Islet precursor cell (in vitro differentiated cells): ENCODE measurements at places on chromosomes 11 and 22.

DNA sequence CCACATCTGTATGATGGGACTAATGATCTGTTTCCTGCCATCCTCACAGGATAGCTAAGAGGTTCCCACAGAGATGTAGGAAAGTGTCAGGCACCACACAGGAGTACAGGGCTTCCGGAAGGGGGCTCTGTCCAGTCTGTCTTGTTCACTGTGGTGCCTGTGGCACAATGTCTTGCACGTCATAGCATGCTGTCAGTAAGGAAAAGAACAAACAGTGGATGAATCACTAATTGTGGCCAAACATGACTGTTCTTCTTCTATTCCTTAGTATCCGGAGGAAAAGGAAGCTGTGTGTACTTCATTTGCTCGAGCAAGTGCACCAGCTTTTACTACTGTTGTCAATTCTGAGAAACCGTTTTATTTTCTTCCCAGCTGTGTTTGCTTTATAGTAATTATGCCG is 73.4 kb upstream of the YWHAH start:
- DNase-seq, result no peak

- no peak for DNase-seq
These were observed 439.4 kb upstream of the ARHGAP42 start for GRCh38 chr11:100247704-100248103.

- DNase-seq, result no peak
These were observed 26.5 kb upstream of the SOX6 start for GRCh38 chr11:16382638-16383380.

GRCh38 chr22:38882972-38883622 is 11.1 kb upstream of the CBX6 start:
- DNase-seq, result no peak

DNA sequence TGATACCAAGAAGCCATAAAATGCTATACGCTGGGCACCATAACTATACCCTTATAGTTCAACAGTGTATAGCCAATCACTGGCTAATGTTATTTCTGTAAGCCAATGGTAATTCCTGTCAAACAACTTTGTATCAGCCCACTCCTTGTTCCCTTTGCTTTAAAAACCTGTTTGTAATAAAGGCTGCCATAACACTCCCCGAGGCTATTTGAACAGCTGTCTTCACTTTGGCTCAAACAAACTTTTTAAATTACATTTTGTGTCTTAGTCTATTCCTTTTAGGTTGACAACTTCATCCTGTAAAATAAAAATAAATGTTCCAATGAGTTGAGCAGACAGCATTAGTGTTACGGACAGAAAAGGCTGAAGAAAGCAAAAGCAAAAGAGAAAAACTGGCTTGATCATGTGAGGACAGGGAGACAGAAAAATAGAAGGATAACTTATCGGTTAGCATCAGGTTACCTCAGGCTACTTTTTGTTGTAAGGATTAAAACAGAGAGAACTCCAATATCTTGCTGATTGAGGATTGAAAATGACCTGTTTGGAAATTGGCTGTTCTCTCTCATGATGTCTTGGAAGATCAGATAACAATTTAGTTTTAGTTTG is 95.0 kb downstream of the AASDHPPT start:
- DNase-seq, result no peak

GRCh38 chr11:115706626-115707135 is 202.5 kb upstream of the CADM1 start:
- no peak for DNase-seq

- DNase-seq, result peak; percentile 98
These were observed 43.5 kb upstream of the TCF20 start for GRCh38 chr22:42313804-42314581.

GRCh38 chr11:16242806-16243205 is 113.5 kb downstream of the SOX6 start:
- DNase-seq, result no peak

- DNase-seq, result no peak
These were observed 764.2 kb downstream of the BRD1 start for GRCh38 chr22:49063545-49063890.

DNA sequence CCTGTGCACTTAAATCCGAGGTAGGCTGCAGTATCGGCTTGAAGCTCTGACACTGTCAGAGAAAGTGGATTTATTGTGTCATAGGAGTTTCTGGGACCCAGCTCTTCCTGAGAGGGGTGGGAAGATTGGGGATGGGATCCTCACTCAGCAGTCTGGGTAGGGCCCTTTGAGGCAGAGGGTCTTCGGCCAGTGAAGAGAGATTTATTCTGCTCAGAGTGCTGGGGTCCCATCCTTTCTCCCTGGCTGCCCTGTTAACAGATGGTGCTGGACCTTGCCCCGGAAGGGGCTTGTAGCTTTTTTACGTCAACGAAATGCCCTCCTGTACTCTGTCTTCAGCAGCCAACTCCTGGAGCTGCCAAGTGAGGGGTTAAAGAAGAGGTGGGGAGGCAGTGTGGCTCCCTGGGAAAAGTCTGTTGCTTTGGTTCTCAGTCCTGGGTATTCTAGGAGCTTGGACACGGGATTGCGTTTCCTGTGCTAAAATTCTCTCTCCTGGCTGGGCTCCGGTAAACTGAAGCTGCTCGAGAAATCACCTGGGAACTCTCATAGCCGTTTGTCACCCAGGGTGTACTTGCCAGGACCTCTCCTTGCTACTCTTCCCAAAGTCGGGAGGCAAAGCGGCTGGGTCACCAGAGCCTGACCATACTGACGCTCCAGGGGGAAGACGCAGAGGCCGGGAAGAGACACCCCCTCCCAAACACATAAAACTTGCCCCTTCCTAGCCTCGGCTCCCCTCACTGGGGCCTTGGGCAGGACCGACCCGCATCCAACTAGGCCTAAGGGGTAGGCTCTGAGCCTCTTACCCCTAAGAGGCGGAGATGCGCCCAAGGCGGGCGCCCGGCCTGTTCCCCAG is 806 bp upstream of the SMDT1 start:
- peak; percentile 54 for DNase-seq

DNA sequence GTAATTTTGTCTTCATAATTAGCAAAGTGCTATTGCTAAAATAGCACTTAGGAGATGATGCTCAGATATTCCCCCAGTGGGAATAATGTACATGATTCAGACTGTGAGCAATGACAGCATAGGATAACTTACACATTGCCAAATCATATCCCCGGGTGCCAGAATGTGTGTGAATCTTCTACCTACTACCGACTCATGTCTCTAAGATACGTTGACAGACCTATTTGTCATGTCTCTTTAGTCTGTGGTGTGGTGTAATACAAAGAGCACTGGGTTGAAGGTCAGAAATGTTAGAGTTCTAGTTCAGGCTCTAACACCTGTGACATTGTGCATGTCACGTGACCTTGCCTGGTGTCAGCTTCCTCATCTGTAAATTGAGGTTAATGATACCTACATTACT is 31.0 kb upstream of the PICALM start:
- no peak for DNase-seq

GRCh38 chr22:45996241-45997076 is 19.5 kb upstream of the WNT7B start:
- DNase-seq, result peak; percentile 63

GRCh38 chr11:829847-830294 is 2.2 kb downstream of the CRACR2B start:
- DNase-seq, result no peak

- peak; percentile 45 for DNase-seq
These were observed 19.1 kb downstream of the ST14 start for GRCh38 chr11:130178441-130179339.

DNA sequence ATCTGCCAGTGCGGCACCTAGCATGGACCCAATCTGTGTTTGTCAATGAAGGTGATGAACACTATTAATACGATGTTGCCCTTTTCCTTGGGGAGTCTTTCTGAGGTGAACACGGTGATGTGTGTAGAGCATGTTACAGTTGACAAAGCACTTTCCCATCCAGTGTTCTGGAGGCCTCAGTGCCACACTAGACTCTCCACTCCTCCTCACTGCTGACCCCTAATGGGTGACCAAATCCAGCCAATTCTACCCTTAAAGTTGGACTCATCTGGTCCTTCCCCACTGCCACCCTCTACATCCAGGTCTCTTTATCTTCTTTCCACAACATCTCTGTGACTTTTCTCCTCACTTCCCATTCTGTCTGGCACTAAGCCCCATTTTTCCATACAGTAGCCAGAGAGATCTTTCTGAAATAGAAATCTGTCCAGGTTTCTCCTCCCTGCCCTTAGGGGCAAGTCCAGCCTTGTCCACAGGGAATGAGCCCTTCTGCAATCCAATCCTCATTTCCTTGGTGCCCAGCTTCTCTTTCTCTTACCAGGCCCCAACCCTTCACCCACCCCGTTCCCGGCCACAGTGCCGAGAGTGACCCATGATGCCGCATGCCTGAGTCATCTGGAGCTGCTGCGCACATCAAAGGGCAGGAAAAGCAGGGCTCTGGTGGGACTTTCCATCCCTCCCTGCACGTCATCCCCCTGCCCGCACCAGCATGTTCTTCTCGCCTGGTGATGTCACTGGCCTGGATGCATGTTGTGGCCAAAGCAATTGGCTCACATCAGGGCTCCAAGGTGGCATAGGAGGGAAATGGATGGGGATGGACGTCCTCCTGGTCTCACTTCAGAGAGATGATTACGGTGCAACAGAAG is 64.2 kb downstream of the RASSF10 start:
- peak; percentile 84 for DNase-seq

GRCh38 chr11:29518389-29519174 is 498.2 kb downstream of the KCNA4 start:
- DNase-seq, result peak; percentile 67
